ENCODE measurements at places on chromosomes 3 and 15. TPM values are rescaled to one million over a fixed set of nuclear protein-coding genes. Genes with fewer than 3 reads are reported as not detected.

MST1R gene
- total RNA-seq: 2.7 TPM

POU1F1 gene
- not detected for total RNA-seq

GOLGA6B gene
- total RNA-seq: not detected

LDHAL6B gene
- not detected for total RNA-seq

NOX5 gene
- total RNA-seq: 0.19 TPM

CTDSPL2 gene
- 43.9 TPM for total RNA-seq

ATXN7 gene
- total RNA-seq: 52.5 TPM

GOLGA8J gene
- not detected for total RNA-seq

PAQR9 gene
- not detected for total RNA-seq

LSAMP gene
- 7.8 TPM for total RNA-seq

HACD3 gene
- total RNA-seq: 34.2 TPM

TRH gene
- total RNA-seq: not detected

IL16 gene
- total RNA-seq: 19.5 TPM

SPTSSB gene
- total RNA-seq: 0.16 TPM

SUSD5 gene
- total RNA-seq: 230 TPM

CHRD gene
- 12.0 TPM for total RNA-seq

RSRC1 gene
- total RNA-seq: 39.4 TPM

PLA2G4D gene
- total RNA-seq: not detected

SCAANT1 gene
- not detected for total RNA-seq

GOLGA8O gene
- 13.0 TPM for total RNA-seq

A4GNT gene
- total RNA-seq: not detected

DUOXA2 gene
- total RNA-seq: not detected

SLC4A7 gene
- 61.0 TPM for total RNA-seq

ECE2 gene
- not detected for total RNA-seq

KBTBD13 gene
- total RNA-seq: 1.5 TPM

SERINC4 gene
- total RNA-seq: not detected

CDC25A gene
- total RNA-seq: 0.52 TPM

VGLL3 gene
- total RNA-seq: 155 TPM

DUOX2 gene
- total RNA-seq: 2.6 TPM

CCDC12 gene
- total RNA-seq: 30.5 TPM

ATP8B4 gene
- total RNA-seq: 43.9 TPM

XXYLT1 gene
- total RNA-seq: 8.6 TPM

P2RY13 gene
- total RNA-seq: 2.6 TPM

PLSCR5 gene
- total RNA-seq: not detected

RHOV gene
- 0.30 TPM for total RNA-seq

ZNF80 gene
- total RNA-seq: 0.15 TPM

LRTM1 gene
- total RNA-seq: not detected

ARPIN gene
- 18.4 TPM for total RNA-seq

TNFAIP8L3 gene
- total RNA-seq: 48.4 TPM

BTD gene
- total RNA-seq: 17.6 TPM

GOLGA8Q gene
- 5.7 TPM for total RNA-seq

RRP9 gene
- 11.4 TPM for total RNA-seq

LCMT2 gene
- total RNA-seq: 7.5 TPM

GNAT1 gene
- total RNA-seq: not detected

KNG1 gene
- not detected for total RNA-seq

CIB1 gene
- total RNA-seq: 35.5 TPM

USF3 gene
- 18.3 TPM for total RNA-seq

TEX55 gene
- total RNA-seq: not detected

HRG gene
- total RNA-seq: not detected

IGDCC3 gene
- total RNA-seq: not detected

GOLGA8A gene
- total RNA-seq: 70.2 TPM

DISP2 gene
- total RNA-seq: 0.49 TPM

CLDN18 gene
- not detected for total RNA-seq

SLITRK3 gene
- 0.24 TPM for total RNA-seq

CISH gene
- 10.1 TPM for total RNA-seq

ZNF660 gene
- total RNA-seq: 8.1 TPM
